ENCODE measurements at places on chromosomes 7 and 10.

DNA sequence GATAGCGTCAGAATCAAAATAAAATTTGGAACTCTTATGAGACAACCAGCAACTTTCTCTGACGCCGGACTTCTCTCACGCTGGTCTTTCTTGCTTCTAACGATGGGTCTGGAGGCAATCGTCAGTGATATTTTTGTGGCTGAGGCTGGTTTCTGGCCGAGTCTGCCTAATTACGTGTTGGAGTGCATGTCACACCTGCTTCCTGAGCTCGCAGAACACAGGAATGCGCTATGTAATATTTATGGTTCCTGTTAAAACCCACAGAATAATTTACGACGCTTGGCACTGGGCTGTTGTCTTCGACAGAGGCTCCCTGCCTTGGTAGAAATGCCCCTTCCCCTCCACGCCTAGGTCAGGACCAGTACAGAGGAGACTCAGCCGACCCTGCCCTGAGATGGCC, 64.9 kb downstream of the NPTX2 start:
- DNase-seq, result no peak

GRCh38 chr7:21041666-21042065, 255.0 kb upstream of the SP8 start:
- DNase-seq, result no peak

GRCh38 chr7:2016761-2017480, 215.8 kb downstream of the MAD1L1 start:
- no peak for DNase-seq

- no peak for DNase-seq
These were observed 372.4 kb downstream of the SUGCT start for GRCh38 chr7:40507166-40507565.

GRCh38 chr10:77873536-77874380, 52.8 kb downstream of the DLG5 start:
- DNase-seq, result peak; percentile 64

DNA sequence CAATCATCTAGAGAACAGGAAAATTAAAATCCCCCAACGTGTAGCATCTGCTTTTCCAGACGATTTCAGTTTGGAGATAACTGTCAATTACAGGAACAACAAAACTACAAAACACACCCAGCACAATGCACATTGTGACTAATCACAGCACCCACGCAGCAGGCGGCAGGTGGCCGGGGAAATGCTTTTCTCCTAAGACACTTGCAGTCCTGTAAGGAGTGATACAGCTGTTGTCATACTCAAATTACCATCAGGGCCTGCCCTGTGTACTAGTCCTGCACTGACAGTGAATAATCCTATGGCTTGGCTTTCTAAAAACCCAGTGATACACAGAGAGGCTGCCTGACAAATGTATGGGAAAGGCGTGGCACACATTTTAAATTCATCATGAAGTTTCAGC, 37.8 kb downstream of the COBL start:
- DNase-seq, result no peak

- DNase-seq, result no peak
These were observed 27.4 kb downstream of the ITGB8 start for GRCh38 chr7:20358106-20358505.

DNA sequence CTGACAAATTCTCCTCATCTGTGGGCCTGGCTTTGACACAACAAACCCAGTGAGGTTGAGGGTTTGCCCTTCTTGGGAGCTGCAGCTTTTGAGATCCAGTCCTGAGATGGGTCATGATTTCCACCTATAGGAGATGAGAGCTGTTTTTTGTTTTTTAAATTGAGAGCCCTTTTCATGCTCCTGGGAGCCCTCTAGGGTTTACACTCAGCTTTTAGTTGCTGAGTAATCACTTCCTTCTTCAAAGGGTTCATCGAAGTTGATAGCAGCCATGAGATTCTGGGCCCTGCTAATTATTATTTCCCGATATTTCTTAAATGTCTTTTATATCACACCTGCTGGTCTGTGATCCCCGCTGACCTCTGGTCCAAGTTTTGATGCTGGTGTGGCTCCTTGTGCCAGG, 47.3 kb upstream of the VIPR2 start:
- no peak for DNase-seq

DNA sequence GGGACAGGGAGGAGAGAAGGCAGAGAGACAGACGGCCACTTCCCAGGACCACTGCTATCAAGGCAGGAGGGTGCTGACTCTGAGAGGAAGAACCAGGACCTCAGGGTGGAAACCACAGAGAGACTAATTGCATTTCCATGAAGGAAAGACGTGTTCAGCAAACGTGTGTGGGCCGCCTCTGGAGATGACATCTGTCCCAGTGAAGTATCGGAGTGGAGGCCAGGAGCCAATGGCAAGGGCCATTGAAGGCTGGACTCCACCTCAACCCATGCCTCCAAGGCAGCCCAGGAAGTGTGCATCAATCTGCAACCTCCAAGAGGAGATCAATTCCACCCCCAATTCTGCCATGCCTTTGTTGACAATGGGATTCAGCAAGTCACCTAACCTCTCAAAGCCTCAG, 229.9 kb downstream of the USP6NL start:
- DNase-seq, result no peak

DNA sequence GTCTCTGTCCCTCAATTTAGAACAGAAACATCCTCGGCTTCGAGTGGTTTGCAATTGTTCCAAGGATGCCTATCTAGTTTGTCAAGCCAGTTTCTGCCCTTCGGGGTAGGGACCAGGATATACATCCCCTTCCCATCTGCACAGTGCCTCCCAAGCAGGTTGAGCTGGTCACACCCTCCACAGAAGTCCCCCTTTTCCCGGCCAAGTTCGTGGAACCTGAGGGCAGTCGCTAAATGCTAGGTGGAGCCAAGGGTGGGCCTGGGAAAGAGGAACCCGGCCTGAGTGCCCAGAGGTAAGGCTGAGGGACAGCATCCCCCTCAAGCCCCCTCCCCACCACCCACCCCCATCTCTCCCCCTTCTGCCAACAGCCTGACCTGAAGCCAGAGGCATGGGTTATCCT, 62.4 kb upstream of the NANOS1 start:
- DNase-seq, result no peak

- no peak for DNase-seq
These were observed 130.5 kb downstream of the GRK5 start for GRCh38 chr10:119337796-119338432.

GRCh38 chr10:91307489-91307888, 87.0 kb downstream of the PCGF5 start:
- no peak for DNase-seq

DNA sequence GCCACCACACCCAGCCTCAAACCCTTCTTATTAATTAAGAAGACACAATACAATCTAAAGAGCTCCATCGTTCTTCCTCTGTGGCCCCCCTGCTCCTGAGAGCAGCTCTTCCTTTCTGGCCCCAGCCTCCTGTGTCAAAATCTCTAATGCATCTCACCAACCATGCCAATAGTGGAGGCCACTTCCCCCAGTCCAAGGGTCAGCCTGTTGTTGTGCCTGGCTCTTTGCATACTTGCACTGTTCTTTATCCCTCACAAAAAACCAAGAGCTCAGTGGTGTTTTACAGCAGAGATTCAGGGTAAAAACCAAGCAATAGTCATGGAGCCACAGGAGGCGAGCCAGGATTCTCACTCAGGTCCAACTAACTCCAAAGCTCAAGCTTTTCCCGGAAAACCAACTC, 190.2 kb downstream of the GFRA1 start:
- DNase-seq, result no peak

DNA sequence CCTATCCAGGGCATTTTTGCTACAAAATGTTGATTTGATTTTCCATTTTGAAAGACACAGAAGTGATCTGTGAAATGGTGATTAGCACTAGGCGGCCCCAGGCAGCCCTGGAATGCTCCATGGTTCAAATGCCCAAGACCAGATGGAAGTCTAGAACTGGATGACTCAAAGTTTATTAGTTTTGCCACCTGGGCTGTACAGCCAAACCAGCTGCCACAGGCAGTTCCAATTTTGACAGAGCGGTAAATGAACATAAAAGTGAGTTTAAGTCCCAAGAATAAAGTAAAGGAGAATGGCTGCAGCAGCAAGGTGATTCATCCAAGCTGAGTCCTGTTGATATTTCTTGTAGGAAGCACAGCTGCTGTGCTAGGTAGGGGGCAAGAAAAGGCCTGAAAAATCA, 180.5 kb downstream of the SUGCT start:
- no peak for DNase-seq

DNA sequence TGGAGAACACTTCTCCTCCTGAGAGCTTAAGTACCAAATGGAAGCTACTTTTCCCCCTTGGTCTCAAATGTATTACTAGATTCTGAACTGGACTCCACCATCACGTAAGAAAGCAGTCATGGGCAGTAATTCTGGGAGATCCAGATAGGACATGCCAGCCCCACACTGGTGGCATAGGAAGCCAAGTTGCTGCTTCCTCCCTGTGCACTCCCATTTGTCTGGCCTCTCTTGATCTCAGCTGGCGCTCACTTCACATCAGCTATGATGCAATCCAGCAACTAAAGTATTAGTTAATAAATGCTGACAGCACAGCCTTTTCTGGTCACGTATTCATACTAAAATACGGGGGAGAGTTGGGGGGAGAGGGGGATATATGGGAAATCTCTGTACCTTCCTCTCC, 3.4 kb upstream of the IL6 start:
- DNase-seq, result no peak

DNA sequence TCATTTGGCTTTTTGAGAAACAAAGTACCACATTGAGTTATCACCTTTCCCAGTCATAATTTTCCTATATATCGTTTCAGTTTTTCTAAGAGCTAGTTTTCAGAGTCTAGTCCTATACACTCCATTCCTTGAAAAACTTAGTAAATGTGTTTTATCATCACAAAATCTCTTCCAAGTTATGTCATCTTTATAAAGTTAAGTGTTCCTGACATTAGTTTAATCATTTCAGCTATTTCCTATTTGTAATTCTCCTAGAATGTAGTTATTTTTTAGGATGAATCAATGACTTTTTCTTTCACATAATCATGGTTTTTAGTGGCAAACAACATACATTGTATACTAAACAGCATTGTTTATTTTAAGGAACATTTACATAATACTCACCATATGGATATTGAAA, 191.7 kb upstream of the BET1 start:
- no peak for DNase-seq

DNA sequence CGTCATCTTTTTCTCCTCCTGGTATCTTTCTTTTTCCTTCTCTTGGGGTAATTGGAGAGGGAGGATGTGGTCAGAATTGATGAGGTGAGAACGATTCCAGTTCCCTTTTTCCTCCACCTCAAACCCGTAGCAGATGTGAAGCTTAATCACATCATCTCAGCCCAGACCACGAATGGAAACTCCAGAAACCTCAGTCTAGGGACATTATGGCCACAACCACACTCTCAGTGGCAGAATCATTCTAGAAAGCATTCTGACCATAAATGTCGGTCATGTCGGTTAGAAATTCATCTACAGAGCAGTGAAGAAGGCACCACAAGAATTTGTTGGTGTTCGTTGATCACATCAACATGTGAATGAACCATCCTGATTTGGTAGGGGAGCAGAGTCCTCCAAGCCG, 78.7 kb downstream of the GATA3 start:
- peak; percentile 73 for DNase-seq

DNA sequence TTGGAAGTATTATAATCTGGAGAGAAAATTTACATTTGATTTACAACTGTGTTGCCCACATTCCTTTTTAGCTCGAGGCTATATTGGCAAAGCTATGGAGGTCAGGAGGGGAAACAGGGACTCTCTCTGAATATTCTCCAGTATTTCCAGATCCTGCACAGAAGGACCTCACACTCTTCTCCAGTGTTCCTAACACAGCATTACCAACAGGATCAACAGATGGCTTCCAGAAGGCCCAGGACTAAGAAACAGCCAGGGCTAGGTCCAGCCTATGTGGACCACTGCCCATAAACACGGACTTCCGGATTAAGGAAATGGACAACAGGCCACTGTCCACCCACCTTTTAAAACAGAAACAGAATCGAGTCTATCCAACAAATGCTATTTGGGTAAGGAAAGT, 65.3 kb downstream of the CHCHD3 start:
- DNase-seq, result no peak

DNA sequence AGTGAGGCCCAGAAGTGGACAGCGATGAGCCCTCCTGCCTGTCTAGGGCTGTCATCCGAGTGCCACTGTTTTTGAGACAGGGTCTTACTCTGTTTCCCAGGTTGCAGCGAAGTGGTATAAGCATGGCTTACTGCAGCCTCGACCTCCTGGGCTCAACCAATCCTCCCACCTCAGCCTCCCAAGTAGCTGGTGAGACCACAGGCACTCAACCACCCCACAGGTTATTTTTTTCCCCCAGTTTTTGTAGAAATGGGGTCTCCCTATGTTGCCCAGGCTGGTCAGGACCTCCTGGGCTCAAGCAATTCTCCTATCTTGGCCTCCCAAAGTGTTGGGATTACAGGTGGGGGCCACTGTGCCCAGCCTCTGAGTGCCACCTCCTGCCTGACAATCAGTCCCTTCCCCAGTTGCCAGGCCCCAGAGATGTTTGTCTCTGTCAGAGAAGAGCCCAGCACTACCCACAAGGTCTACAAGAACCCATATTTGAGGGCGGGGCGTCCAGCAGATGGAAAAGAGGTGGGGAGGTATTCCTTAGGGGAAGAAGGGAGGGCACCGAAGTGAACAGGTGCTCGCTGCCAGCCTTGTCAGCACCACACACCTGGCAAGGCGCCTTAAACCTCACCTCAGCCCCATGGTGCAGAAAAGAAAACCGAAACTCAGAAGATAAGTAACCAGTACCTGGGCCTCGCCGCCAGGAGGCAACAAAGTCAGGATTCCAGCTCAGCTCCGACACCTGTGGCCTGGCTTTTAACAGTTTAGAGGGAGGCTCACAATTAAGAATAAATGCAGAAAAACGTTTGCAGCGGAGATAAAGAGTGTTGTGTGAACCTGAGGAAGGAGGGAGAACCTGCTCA, 77.4 kb upstream of the ANLN start:
- DNase-seq, result peak; percentile 39

GRCh38 chr10:58435297-58435985, 50.2 kb downstream of the TFAM start:
- peak; percentile 46 for DNase-seq

DNA sequence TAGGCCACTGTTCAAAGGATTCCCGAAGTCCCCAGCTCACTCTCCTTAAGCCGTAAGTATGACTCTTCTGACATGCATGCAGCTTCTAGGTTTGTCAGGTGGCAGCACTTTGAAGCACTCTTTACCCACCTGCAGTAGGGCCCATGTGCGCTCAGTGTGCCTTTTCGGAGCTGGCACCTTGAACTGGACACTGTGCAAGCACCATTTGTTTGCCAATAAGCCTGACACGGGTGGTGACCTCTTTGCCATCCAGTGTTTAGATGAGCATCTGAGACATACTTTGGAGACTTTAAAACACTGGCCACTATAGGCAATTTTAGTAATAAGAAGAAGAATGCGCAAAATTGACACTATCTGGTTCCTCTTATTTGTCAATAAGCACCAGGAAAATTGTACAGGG, 45.7 kb upstream of the GSAP start:
- no peak for DNase-seq

GRCh38 chr7:69285854-69286253, 312.4 kb upstream of the AUTS2 start:
- DNase-seq, result no peak

GRCh38 chr10:86654411-86655172, at the start of gene OPN4:
OPN4 (plus strand) TSS chr10:86654547; CDS start chr10:86654784, 237 bp downstream.
- no peak for DNase-seq

DNA sequence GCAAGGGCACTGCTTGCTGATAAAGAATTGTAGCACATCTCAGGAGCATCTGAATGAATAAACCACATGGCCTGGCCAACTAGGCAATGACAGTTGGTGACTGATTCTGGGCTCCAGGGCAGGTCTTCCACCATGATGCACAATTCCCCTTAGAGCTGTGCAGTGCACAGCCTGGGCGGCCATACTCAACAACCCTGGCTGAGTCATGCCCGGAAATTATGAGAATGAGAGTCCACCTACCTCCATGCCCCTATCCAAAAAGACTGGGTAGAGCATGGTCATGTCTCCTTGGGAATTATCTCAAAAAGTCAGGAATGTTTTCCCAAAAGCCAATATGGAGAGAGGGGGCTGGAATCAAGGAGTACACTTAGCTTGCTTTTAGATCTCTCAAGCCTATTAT, 425.6 kb downstream of the PLXNA4 start:
- no peak for DNase-seq
